ENCODE measurements at places on chromosomes 7 and 10.

DNA sequence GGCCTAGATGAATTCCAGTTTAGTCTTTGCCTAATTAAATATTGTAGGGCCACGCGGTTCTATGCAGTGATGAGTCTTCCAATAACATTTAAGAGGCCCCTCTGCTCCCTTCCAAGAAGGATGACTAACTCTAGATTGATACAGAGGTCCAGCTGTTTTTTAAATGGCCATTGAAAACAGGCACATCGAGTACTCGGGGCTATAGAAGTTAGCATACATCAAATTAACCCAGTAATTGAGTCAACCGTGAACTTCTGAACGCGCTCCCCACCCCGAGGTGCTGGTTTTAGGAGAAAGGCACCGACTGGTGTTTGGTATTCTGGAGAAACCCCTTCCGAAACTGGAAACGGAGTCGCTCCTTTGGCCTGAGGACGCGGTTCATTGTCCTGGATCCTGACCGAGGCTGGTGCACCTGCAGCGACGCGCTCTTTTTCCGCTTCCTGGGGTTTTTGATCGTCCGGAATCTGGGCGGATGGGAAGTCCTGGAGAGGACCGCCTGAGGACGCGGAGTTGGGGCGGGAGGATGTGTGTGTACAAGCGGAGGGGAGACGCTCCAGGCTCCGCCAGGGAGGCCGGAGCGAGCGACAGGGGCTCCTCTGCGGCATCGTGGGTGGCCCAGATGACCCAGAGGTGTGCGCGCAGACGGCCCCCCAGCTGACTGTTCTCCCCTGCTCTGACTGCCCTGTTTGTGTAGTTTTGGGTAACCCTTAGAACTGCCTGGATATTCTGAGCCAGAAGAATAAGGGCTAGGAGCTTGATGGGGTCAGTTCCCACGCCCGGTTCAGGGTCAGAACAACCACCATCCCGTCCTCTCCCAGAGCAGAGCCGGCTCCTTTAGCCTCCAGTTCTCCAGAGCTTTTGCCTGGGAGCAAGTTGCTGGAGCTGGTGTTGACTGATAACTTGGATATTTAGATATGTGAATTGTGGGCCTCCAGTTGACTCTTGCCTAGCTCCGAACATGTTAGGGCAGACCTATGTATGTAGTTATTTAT is 711 bp downstream of the FAM221A start:
- peak; percentile 62 for DNase-seq

GRCh38 chr7:36630112-36630650 is 94.1 kb downstream of the AOAH start:
- DNase-seq, result no peak

GRCh38 chr10:18140149-18140956 is at the start of gene CACNB2:
CACNB2 (plus strand) TSS chr10:18140424.
- no peak for DNase-seq

GRCh38 chr7:142327628-142328405 is 70.0 kb upstream of the PRSS58 start:
- no peak for DNase-seq

GRCh38 chr10:126502441-126502840 is 114.2 kb upstream of the ADAM12 start:
- no peak for DNase-seq

DNA sequence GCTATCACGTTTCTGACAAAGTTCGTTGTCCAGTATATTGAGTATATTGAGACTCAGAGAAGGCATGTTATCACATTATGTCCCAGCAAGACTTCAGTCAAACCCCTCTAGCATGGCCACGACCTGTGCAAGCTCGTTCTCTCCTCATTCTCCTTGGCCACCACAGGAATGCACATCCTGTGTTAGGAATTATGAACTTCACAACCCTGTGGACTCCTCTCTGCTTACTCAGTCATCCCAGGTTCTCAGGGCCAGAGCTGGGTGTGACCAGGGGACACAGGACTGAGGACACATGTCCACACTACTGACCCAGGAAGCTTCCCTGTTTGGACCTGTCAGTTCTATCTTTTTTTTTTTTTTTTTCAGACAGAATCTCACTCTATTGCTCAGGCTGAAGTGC is 4.4 kb downstream of the SH2D4B start:
- DNase-seq, result no peak

- no peak for DNase-seq
Measured at GRCh38 chr7:30091491-30091912, 43.3 kb upstream of the MTURN start.

DNA sequence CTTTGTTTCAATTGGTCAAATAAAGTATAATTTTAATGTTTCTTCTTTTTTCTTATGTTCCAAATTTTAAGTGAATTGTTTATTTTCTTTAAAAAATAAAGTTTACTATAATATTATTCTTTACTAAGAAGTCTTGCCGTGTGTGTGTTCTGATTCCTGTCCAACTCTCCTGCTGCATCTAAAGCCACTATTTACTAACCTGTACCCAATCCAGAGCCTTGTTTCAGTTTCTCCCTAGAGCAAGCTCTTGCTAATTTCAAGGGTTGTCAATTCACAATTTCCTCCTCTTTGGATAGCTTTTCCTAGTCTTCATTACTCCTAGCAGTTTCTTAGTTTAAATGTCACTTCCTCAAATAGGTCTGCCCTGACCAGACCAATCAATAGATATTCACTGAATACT is 314.9 kb upstream of the SEMA3A start:
- no peak for DNase-seq

GRCh38 chr10:30158325-30158960 is 99.1 kb upstream of the JCAD start:
- no peak for DNase-seq

- no peak for DNase-seq
Measured at GRCh38 chr10:103449208-103450144, 2.7 kb downstream of the CALHM2 start.

- DNase-seq, result no peak
Measured at GRCh38 chr7:14336256-14336655, 346.8 kb upstream of the ETV1 start.

GRCh38 chr7:28433699-28434219 is 21.4 kb downstream of the CREB5 start:
- DNase-seq, result no peak

- no peak for DNase-seq
Measured at GRCh38 chr10:77625379-77625778, 12.2 kb downstream of the KCNMA1 start.

DNA sequence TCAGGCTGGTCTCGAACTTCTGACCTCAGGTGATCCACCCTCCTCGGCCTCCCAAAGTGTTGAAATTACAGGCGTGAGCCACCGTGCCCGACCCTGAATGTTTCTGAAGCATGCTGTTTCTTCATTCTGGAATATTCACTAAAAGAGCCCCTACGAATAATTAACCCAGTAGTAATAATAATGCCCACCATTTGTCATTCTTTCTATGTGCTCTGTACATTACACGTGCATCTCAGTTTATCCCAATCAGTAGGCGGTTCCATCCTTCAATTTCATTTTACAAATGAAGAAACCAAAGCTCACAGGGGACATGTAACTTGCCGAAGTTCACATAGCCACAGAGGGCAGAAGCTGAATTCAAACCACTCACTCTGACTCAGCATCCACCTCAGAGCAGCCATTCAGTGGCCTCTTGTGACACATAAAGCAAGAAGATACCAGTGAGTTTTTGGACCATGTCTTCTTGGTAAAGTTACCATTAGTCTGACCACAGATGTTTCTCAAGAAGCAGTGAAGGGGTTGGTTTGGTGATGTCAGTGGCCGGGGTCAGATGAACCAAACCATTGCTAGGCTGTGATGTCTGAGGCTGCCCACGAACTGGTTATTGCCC is 71.9 kb upstream of the DUSP5 start:
- DNase-seq, result peak; percentile 16

DNA sequence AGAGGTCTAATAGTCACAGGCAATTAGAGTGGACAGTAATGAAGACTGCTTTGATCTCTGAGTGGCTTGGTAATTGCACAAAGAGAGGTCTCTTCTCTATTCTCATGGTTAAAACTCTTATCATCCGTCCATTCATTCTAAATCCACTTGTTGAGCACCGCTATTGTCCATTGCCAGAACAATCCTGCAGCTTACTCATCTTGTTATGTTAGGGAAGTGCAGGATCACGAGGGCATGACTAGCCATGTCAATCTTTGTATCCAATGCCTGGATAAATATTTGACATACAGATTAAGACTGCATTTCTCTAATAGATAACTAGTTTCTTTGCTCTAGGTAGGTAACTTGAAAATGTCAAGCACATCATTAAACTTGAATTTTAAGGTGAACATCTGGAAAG is 14.9 kb downstream of the SFTPD start:
- DNase-seq, result no peak

GRCh38 chr10:15455456-15455855 is 84.4 kb upstream of the FAM171A1 start:
- DNase-seq, result no peak

DNA sequence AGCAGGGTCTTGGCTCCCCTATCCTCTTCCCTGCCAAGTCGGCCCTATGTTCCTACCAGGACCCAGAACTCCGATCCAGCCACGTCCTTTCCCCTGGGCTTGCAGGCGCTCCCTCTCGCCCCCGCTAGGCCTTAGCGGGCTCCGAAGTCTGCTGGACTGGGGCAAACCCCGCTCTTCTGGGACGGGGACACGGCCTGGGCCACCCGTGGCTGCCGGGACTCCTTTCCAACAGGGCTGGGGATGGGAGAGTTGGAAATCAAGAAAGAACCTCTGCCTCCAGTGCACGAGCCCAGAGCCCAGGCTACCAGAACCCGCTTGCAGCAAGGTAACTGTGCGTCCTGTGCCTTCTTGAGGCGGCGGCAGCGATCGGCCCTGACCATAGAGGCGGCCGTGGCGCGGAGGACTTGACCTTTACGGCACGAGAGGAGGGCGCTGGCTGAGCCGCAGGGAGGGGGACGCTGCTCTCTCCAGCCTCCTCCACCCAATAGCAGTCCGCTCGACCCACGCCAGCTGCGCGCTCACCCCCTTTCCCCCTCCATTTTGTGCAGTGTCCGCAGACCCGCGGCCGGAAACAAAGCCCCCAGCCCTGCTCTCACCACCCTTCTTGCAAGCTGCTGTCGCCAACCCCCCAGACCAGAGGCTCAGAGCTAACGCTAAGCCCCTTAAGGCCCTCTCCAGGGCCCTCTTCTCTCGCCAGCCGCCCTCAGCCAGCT is 7.0 kb upstream of the HOXA11 start:
- no peak for DNase-seq

GRCh38 chr10:62000726-62001125 is 99.2 kb downstream of the ARID5B start:
- DNase-seq, result no peak

GRCh38 chr7:154794147-154794780 is 208.7 kb downstream of the PAXIP1 start:
- DNase-seq, result no peak

All from CD4-positive, alpha-beta T cell treated with Interleukin-17A for 4 hours (primary cell).